GM23338 (cell line): ENCODE measurements at places on chromosomes 2 and 18. TPM values are rescaled to one million over a fixed set of nuclear protein-coding genes. Genes with fewer than 3 reads are reported as not detected.

Gene ANTXR1
- total RNA-seq = 23.1 and 24.7 TPM in 2 replicates

Gene IL37
- not detected in 2 replicates for total RNA-seq

Gene HPCAL1
- total RNA-seq = 14.8 and 25.4 TPM in 2 replicates

Gene KATNAL2
- 7.7 and 11.8 TPM in 2 replicates for total RNA-seq

Gene TSHZ1
- 0.38 and 1.2 TPM in 2 replicates for total RNA-seq

Gene ANKZF1
- 51.2 and 61.9 TPM in 2 replicates for total RNA-seq

Gene TMEM178A
- total RNA-seq = 12.3 and 17.4 TPM in 2 replicates

Gene DSG2
- total RNA-seq = 144 and 147 TPM in 2 replicates

Gene RETSAT
- 12.5 and 16.4 TPM in 2 replicates for total RNA-seq

Gene GPR39
- total RNA-seq = 1.0 and 1.9 TPM in 2 replicates

Gene CXCR2
- 0.52 and 0.82 TPM in 2 replicates for total RNA-seq

Gene LAMA1
- 47.6 and 52.3 TPM in 2 replicates for total RNA-seq

Gene HOXD9
- not detected in 2 replicates for total RNA-seq

Gene LDLRAD4
- total RNA-seq = 1.0 and 1.9 TPM in 2 replicates

Gene DSG1
- 0.04 TPM in 1 of 2 replicates, not detected in the other for total RNA-seq

Gene PAX3
- total RNA-seq = not detected in 2 replicates

Gene ITGA4
- 2.4 and 4.6 TPM in 2 replicates for total RNA-seq

Gene C2orf80
- total RNA-seq = 3.1 TPM in 1 of 2 replicates, not detected in the other

Gene SEPTIN10
- total RNA-seq = 84.5 and 85.1 TPM in 2 replicates

Gene RAPGEF4
- total RNA-seq = 1.9 and 4.7 TPM in 2 replicates

Gene FNDC4
- 13.3 and 13.7 TPM in 2 replicates for total RNA-seq

Gene SPEG
- total RNA-seq = 32.4 and 32.6 TPM in 2 replicates

Gene MAIP1
- 36.0 and 59.0 TPM in 2 replicates for total RNA-seq

Gene LIPG
- 17.2 and 17.7 TPM in 2 replicates for total RNA-seq

Gene SERPINB4
- 1.1 and 1.2 TPM in 2 replicates for total RNA-seq

Gene BMP10
- not detected in 2 replicates for total RNA-seq

Gene NEUROD1
- total RNA-seq = not detected in 2 replicates

Gene CTNNA2
- total RNA-seq = 11.3 and 15.6 TPM in 2 replicates

Gene CHRNG
- not detected in 2 replicates for total RNA-seq

Gene SERPINB13
- not detected in 2 replicates for total RNA-seq

Gene ZSWIM2
- total RNA-seq = not detected in 2 replicates

Gene SP140
- 0.24 and 0.39 TPM in 2 replicates for total RNA-seq

Gene SPHKAP
- total RNA-seq = 0.04 and 0.10 TPM in 2 replicates

Gene ITPRID2
- 10.4 and 12.0 TPM in 2 replicates for total RNA-seq

Gene LOXHD1
- 0.16 and 0.17 TPM in 2 replicates for total RNA-seq

Gene PARD6G
- 17.2 and 18.5 TPM in 2 replicates for total RNA-seq

Gene CAPN13
- total RNA-seq = 0.19 and 0.94 TPM in 2 replicates

Gene GPATCH11
- total RNA-seq = 2.8 and 3.5 TPM in 2 replicates

Gene MTX2
- 37.5 and 51.8 TPM in 2 replicates for total RNA-seq

Gene PDCL3
- total RNA-seq = 25.0 and 28.1 TPM in 2 replicates

Gene ANKRD62
- not detected in 2 replicates for total RNA-seq

Gene TIMM21
- total RNA-seq = 33.0 and 49.2 TPM in 2 replicates

Gene SNED1
- total RNA-seq = 1.1 and 2.8 TPM in 2 replicates

Gene RTP5
- 0.50 TPM in 1 of 2 replicates, not detected in the other for total RNA-seq

Gene TLX2
- 0.21 TPM in 1 of 2 replicates, not detected in the other for total RNA-seq

Gene TUBA3D
- not detected in 2 replicates for total RNA-seq

Gene SLC4A5
- total RNA-seq = 0.24 and 0.89 TPM in 2 replicates

Gene IL18R1
- total RNA-seq = 0.17 and 0.89 TPM in 2 replicates

Gene SLC14A1
- 0.21 TPM in 1 of 2 replicates, not detected in the other for total RNA-seq

Gene PRKAG3
- total RNA-seq = not detected in 2 replicates

Gene TEX44
- not detected in 2 replicates for total RNA-seq

Gene LBX2
- total RNA-seq = 0.24 TPM in 1 of 2 replicates, not detected in the other

Gene RNF138
- 89.6 and 134 TPM in 2 replicates for total RNA-seq

Gene IKZF2
- total RNA-seq = 3.1 and 10.1 TPM in 2 replicates
